Left ventricle myocardium inferior (tissue), 1 donor: ENCODE measurements at places on chromosomes 11 and 22.

- no peak for DNase-seq
Measured at GRCh38 chr22:30615543-30615954, 8.6 kb downstream of the TCN2 start.

DNA sequence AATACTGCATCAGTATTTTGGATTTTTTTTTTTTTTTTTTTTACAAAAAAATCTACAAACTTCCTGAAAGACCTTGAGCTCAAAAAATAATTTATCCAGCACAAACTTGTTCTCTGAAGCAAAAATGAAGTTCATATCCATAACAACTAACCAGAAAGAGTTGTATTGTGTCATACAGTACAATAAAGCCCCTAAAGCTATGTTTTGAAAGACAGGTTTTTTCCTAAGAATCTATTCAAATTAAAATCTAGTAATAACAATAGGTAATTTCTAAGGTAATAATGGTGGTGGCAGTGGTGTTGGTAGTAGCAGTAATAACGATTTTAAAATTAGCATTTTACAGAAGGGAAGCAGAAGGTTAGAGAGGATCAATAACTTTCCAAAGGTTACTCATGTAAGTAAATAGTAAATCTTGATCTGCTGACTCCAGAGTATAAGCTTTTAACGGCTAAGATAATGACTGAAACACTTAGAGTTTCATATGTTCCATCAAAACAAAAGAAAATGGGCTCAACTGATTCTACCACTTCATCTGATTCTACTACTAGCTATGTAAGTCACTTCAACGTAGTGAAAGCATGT, 53.3 kb upstream of the GAB2 start:
- no peak for DNase-seq

GRCh38 chr22:47672526-47672925, 910.1 kb downstream of the TBC1D22A start:
- DNase-seq = no peak

DNA sequence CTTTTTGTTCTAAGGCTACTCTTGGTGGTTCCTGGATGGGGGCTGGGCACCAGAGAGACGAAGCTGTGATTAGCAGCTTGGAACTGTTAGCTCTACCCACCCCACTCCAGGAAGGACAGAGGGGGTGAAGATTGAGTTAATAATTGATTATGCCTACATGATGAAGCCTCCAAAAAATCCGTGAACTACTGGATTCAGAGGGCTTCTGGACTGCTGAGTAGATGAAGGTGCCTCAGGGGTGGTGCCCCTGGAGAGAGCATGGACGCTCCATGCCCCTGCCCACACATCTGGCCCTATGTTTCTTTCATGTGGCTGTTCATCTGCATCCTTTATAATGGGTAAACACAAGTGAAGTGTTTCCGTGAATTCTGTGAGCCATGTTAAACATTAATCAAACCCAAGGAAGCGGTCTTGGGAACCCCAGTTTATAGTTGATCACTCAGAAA, 47.3 kb upstream of the CYP2D6 start:
- DNase-seq = no peak

DNA sequence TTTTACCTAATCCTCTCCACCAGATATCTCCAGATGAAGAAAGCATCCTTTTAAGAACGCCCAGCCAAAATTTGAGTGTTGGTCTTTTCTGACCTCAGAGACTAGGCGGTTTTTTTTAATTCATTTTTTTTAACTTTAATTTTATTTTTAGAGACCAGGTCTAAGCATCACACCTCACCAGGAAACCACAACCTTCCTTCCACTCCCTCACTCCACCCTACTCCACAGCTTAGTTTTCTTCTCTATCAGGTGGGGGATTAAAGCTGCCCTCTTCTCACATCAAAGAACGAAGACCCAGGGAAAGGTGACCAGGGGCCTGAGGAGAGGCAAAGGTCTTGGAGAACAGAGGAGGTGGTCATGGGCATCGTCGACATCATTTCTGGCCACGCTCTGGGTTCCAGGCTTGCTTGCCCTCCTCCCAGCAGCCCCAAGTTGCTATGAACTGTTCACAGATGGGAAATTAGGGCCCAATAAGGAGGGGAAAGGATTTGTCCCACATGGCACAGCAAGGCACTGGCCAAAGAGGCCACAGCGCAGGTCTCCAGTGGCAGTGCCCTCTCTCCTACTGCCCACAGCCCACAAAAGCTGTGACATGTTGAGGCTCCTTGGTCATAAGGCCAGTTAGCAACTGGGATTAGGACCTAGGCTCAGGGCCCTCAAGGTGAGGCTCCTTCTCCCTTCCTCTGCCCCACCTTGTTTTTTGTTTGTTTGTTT, 1.4 kb upstream of the PEX16 start:
- DNase-seq = no peak

GRCh38 chr22:46617207-46617985, 2.8 kb upstream of the GRAMD4 start:
- DNase-seq = no peak

- DNase-seq = no peak
Measured at GRCh38 chr11:114026355-114026754, 33.2 kb upstream of the ZBTB16 start.
